T-helper 2 cell (primary cell): ENCODE measurements at places on chromosomes 1 and 21.

- no peak for DNase-seq
Observed at GRCh38 chr1:93007941-93008577, 46.8 kb upstream of the DIPK1A start.

GRCh38 chr1:198268784-198269645, 112.2 kb downstream of the NEK7 start:
- DNase-seq: no peak

GRCh38 chr1:32759997-32760623, 57.0 kb downstream of the YARS1 start:
- no peak for DNase-seq

DNA sequence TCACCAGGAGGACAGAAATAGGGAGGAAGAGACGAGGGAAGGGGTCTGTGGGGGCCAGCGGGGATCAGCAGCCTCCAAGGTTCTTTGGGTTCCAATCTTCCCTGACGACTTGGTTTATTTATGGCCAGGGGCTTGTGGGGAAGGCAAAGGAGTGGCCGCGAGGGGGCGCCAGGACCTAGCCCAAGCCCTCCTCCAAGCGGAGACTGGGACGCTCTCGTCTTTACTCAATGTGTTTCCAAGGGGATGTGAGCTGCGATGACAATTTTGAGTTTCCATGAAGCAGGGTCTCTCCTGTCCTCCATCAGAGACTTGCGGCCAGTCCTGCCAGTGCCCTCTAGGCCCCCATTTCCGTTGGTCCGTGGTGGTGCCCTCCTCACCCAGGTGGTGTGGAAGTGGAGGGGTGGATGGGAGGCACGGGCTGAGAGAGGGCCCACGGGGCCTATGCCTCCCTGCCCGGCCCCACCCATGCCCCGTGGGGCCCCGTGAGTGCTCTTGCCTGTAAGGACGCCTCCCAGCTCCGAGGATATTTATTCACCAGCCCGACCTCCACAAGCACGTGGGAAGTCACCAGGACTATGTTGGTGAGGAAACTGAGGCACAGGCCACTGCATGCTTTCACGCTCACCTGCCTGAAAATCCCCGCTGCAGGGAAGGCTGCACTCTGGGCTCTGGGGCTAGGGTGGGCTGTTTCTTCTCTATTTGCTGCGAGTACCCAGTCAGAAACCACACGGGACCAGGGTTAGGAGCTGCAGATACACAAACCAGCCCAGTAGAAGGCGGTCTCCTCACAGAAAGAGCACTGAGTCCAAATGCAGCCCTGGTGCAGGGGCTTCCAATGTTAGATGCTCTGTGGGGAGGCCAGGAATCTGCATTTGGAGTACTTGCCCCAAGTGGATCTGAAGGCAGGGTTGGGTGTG, 26.5 kb downstream of the DMRTB1 start:
- DNase-seq: peak; percentile 23

- DNase-seq: no peak
Observed at GRCh38 chr1:218624052-218624451, 278.9 kb downstream of the TGFB2 start.

DNA sequence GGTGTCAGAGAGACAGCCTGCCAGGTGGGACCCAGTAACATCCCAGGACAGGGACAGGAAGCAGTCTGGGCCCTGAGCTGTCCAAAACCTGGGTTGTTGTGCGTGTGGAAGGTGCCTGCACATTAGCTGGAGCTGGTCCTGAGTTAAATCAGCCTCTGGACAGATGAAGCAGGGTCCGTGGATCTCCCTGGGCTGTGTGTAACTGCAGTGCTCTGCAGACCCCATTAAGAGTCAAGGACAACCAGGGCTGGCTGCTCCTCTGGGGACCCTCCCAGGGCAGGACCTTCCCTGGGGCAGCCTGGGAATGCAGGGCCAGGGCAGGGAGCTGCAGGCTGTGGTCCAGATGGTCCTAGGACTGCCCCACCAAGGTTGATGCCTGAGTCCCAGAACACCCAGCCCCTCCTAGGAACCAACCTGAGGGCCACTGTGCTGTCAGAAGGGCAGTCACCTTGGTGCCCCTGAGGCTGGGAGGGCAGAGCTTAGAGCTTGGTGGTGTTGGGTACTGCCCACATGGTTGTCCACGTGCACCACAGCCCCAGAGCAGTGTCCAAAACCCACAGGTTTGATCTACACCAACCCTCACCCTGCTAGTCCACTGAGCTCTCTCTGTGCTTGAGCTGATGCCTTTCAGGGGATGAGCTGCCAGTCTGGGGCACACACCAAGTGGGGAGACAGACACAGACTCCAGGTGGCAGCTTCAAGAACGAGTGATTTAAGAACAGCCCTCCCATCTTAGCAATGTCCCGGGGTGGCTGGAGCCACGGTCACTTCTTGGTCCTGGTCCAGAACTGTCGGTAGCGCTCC, 2.9 kb downstream of the MRPL55 start:
- no peak for DNase-seq

GRCh38 chr1:110091791-110092190, 20.5 kb upstream of the UBL4B start:
- no peak for DNase-seq

DNA sequence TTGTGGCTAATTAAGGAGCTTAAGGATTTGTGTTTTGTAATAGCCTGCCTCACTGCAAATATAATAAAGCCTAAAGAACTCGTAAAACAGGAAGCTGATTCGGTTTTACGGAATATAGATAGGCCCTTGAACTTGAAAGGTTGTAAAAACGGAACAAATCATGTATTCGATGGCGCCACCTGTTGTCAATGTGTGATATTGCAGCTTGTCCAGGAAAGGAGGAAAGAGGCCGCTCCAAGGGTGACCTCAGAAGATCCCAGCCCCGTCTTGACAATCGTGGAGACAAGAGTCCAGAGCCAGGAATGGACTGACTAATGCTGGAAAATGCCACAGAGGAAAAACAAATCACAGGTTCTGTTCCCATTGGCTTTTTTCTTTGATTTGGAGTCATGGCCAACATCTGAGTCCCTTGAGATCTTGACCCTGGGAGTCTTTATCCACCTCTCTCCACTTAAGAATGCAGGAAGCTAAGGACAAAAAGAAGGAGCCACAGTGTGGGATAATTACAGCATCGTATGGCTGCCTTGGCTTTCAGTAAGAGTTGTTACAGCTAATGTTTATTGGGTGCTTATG, 7.0 kb upstream of the IGSF21 start:
- no peak for DNase-seq

- DNase-seq: no peak
Observed at GRCh38 chr1:184568148-184568547, 181.3 kb downstream of the C1orf21 start.

GRCh38 chr1:14715802-14716201, 117.3 kb downstream of the KAZN start:
- no peak for DNase-seq

DNA sequence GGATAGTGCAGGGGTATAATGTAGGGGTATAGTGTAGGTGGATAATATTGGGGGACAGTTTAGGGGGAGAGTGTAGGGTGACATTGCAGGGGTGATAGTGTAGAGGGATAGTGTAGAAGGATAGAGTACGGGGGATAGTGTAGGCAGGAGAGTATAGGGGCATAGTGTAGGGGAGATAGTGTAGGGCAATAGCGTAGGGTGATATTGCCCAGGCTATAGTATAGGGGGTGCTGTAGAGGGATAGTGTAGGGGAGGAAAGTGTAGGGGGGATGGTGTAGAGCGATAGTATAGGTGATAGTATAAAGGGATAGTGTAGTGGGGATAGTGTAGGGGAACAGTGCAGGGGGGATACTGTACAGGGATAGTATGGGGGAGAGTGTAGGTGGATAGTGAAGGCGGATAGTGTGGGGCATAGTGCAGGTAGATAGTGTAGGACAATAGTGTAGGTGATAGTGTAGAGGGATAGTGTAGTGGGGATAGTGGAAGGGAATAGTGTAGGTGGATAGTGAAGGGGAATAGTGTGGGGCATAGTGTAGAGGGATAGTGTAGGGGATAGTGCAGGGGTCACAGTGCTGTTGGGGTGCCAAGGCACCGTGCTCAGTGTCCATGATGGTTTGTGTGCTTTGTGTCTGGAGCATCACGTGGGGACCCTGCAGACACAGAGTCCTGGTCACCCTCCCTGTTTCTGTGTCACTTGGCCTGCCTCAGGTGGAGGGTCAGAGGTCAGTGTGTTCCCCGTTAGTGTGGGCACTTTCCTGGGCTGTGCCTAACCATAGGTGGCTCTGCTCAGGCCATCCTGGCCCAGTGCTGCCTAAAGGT, 10.5 kb upstream of the ARF1 start:
- no peak for DNase-seq

DNA sequence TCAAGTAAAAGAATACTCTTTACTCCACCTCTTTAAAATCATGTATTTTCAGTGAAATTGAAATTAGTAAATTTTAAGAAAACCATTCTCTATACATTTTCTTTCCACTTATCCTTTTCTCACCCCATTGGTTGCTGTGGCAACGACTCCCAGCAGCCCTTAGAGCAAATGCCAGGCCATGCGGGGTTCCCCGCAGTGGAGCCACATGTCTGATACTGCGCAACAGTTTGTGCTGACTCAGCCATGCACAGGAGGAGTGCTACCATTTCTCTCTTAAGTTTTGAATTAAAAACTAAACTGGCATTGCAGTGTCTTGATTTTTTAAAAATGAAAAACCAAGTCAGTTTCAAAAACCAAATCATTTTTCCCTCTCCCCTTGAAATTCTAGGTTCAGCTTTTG, 214.1 kb upstream of the L1TD1 start:
- no peak for DNase-seq

- DNase-seq: no peak
Observed at GRCh38 chr1:78490861-78491450, at the start of gene PTGFR. Gene PTGFR (plus strand): TSS chr1:78490974. CDS start chr1:78492744, 1,770 bp downstream.

DNA sequence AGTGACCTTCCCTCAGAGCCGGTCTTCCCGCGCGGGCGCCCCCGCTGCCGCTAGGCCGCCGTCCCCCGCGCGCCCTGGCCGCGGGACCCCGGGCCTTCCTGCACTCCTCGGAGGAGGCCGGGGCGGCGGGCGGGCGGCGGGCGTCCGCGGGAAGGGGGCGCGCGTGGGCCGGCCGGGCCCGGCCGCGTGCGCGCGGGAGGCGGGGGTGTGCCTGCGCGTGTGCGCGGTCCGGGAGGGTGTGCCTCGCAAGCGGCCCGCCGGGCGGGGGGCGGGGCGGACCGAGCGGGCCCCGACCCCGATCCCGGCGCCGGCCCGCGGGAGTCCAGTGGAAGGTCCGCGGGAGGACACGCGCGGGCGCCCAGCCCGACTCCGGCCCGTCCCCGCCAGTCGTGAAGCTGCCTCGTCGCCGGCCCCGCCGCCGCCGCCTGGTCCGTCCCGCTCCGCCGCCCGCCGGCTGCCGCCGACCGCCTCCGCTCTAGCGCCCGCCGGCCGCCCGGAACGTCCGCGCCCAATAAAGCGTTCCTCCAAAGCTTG, 438 bp downstream of the MRPS6 start:
- DNase-seq: peak; percentile 25

DNA sequence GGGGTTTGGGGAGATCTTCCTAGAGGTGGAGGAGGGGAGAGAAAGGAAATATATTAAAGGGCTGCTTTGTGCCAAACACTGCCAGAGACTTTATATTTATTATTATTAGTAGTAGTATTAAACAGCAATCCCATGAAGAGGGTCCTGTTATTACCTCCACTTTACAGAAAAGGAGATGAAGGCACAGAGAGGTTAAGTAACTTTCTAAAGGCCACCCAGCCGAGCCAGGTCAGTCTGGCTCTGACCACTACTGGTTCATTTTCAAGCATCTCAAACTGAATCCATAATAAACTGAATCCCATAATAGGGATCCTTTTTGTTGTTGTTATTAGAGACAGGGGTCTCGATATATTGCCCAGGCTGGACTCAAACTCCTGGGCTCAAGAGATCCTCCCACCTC, 12.6 kb downstream of the NCMAP start:
- no peak for DNase-seq

GRCh38 chr1:203781962-203782361, 13.5 kb upstream of the ZBED6 start:
- no peak for DNase-seq

- DNase-seq: no peak
Observed at GRCh38 chr1:87093286-87093685, 178.9 kb downstream of the HS2ST1 start.

- peak; percentile 90 for DNase-seq
Observed at GRCh38 chr1:234926559-234927311, 201.9 kb downstream of the TOMM20 start.

GRCh38 chr1:86035101-86035500, 121.5 kb downstream of the COL24A1 start:
- no peak for DNase-seq

DNA sequence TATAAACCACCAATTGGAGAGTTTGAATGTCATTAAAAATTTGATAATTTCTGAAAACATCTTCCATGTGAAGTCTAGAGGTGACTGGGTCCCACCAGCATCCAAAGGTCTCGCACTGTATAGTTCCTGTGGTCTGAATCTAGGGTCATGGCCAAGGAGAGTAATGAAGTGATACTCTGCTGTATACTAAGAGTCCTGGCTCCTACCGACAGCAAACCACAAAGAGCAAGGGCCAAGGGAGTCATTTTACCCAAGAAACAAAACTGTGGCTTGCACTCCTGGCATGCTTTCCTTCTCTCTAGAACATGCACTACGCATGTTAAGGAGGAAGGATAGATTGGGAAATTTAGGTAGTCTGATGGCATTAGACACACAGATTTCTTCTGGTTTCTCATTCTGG, 115.6 kb downstream of the BRINP2 start:
- no peak for DNase-seq

GRCh38 chr1:198437332-198437731, 103.1 kb downstream of the ATP6V1G3 start:
- DNase-seq: no peak

DNA sequence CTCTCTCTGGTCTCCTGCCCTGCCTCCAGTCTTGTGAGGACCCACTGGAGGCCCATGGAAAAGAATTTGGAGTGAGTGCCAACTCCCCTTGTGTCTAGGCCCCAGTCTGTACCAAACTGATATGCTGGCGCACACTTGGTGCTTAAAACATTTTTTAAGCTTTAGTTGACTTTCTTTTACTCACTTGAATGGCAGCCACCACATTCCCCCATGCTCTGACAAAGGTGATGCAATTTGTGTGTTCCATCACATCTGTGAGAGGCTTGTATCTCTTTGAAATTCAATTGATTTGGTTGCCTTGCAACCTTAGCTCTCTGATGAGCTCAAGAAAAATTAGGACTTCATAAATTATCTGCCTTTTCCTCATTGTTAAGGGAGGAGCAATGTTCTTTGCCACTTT, 30.5 kb upstream of the WDTC1 start:
- DNase-seq: no peak

DNA sequence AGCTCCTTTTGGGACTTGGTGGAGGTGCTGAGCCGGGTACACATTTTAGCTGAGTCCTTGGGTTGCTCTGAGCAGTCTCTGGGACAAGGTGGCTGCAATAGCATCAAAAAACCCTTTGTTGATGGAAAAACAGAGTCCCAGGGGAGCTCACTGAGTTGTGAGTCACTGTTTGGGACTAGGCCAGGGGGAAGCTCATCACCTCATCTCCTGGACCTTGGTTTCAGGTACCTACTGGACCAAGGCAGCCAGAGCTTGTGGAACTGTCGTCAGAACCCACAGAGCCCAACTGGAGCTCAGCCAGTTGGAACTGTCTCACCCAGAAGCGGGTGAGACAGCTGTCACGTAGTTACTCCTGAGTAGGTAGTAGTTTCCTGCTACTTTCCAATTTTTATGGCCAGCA, 146.7 kb downstream of the HLX start:
- DNase-seq: no peak
